ENCODE measurements at places on chromosomes 13 and 19.

DNA sequence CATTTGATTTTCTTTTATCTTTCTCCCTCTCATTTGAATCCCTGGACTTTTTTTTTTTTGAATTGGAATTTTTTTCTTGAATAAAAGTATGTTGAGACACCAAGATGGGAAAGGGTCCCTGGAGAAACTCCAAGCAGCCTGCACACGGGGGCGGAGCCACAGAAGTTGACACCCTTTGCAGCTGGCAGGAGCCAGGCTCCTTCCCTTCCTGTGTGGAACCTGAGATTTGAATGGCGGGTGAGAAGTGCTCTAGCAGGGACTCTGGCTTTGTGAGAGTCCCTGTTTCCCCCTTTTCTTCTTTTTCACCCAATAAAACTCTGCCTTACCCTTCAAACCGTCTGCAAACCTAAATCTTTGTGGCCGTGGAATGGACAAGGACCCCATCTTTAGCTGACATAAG, 1381.0 kb upstream of the MIR17HG start:
- DNase-seq = no peak

DNA sequence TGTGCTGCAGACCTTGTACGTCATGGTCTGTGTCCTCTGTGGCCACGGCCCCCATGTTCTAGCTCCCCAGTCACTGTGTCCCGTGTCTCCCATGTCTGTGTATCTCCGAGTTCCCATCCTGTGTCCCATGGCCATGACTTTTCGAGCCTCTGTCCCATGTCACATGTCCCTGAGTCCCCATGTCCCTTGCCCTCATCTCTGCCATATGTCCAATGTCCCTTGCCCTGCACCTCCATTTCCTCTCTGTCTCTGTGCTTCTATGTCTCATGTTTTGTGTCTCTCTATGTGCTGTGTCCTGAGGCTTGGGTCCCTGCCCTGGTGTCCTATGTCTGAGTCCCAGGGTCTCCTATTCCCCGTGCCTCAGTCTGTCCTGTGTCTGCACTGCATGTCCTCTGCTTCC, 2.0 kb downstream of the ATP4A start:
- no peak for DNase-seq

DNA sequence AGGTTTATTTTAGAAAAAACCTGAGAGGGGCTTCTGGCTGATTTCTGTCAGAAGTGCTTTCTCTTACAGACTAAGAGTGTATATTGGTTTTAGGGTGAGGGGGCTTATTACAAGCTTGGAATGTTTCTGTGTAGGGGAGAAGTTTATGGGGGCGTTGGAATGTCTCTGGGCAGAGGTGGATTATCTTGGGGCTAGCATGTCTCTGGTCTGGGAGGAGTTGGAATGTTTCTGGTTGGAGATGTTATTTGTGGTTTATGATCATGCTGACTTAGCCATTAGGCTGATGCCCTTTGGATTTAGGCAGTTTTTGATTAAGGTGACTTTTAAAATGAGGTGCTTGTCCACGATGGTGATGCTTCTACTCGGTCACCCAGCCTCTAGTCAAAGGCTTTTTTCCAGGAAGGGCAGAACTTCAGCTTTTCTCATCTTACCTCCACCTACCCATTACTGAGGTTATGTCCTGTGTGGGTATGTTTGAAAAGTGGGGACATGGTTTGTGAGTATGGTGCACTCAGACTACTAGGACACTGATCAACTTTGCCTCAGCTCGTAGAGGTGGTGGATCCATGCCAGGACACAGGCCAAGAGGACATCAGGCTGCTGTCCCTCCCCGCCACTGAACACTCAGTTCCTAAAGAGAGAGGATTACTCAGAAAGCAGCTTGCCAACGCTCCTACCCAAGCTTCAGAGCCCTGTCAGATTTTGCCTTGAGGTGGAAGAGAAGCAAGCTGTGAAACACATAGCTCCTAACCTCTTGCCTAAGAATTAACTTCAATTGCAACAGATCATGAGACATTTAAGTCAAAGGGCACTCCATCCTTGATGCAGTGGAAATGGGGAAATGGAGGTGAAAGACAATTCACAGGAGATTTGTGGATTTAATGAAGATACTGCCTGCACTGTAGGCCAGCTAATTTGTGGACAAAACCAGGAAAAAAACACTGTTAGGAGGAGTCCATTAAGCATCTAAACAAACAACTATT, 63.6 kb downstream of the ZNF44 start:
- DNase-seq = no peak

- DNase-seq = no peak
These were observed 6.8 kb upstream of the NAPA start for GRCh38 chr19:47521473-47522180.

- no peak for DNase-seq
These were observed 4.2 kb upstream of the SYCN start for GRCh38 chr19:39208175-39208795.

DNA sequence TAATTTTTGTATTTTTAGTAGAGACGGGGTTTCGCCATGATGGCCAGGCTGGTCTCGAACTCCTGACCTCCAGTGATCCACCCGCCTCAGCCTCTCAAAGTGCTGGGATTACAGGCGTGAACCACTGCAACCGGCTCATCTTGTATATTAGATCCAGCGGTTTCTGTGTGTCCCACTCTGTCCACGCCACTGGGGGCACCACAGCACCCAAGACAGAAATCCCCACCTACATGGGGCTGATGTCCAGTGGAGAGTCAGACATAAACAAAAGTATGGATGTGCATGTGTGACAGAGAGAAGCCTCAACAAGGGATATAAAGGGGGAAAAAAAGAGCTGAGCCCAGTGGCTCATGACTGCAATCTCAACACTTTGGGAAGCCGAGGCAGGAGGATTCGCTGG, 65.8 kb upstream of the ADGRE5 start:
- no peak for DNase-seq

- no peak for DNase-seq
These were observed 127.5 kb downstream of the RFC3 start for GRCh38 chr13:33945477-33945876.

- DNase-seq = no peak
These were observed 552.8 kb downstream of the SLITRK5 start for GRCh38 chr13:88223958-88224357.

GRCh38 chr13:44605721-44606120, 29.6 kb upstream of the TSC22D1 start:
- no peak for DNase-seq

DNA sequence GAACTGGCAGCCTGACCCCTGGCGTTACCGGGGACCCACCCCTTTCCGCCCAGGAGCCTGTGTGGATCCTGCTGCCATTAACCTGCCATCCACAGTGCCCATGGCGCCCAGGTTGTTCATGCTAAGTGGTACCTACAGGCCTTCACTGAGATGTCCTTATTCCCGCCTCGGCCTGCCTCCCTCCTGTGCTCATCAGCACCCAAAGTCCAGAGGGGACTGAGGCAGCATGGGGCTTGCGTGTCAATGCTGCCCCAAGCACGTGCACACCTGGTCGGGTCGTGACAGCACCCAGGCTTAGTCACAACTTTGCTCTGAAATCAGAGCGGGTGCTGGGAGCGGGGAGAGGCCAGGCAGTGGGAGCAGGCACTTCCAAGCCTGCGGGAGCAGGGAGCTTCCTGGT, 3.7 kb upstream of the INTS6 start:
- no peak for DNase-seq

DNA sequence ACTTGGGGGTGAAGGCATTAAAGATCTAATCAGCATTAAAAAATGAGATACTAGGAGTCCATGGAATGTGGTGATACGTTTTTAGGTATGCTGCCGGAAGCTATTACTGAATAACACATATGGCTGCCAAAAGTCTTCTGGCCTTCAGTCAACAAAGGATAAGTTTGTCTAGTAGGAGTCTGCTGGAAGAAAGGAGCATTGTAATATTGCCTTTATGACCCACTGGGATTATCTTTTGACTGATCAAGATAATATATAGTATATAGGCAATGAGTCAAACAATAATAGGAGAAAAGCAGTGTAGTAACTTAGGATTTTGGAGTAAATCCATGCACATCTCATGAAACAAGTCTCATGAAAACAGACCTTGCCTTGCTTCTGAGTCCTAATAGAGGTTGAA, 295.4 kb downstream of the SLITRK6 start:
- DNase-seq = no peak

- DNase-seq = no peak
These were observed 52.8 kb downstream of the THSD1 start for GRCh38 chr13:52353193-52353592.

DNA sequence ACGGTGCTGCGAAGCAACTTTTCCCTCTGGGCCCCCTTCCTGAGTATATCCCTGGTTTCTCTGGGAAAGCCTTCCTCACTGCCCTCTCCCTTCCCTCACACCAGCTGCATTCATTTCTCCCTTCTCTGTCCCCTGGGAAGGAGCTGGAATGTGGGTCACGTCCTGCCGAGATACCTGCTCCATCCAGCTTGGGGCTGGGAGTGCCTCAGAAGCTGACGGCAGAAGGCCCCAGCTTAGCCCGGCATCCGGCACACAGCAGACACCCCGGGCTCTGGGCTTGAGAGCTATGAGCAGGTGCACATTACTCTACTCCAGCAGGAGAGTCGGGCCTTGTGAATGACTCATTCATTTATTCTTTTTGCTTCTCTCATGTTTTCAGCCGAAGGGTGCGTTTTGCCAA, 170.6 kb downstream of the TEX29 start:
- DNase-seq = no peak

- no peak for DNase-seq
These were observed 16.3 kb upstream of the TEX29 start for GRCh38 chr13:111304041-111304544.

DNA sequence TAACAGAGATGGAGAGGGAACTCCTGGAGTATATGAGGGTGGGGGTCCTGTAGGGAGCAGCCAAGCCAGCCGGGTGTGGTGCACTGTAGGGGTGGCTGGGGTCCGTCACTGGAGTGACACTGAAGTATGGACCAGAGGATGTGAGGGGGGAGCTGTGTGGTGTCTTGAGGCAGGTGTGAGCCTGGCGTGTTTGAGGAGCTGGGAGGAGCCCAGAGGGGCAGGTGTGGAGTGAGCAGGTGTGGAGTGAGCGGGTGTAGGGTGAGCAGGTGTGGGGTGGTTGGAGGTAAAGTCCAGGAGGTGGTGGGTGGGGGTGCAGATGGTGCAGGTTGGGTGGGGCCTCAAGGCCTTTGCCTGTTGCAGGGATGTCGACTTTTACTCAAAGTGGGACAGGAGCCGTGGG, 5.9 kb downstream of the B3GNT8 start:
- DNase-seq = no peak

GRCh38 chr13:50156140-50156539, 140.9 kb downstream of the KCNRG start:
- DNase-seq = no peak

GRCh38 chr13:103437651-103438050, 371.4 kb upstream of the SLC10A2 start:
- no peak for DNase-seq

- no peak for DNase-seq
These were observed 3.1 kb upstream of the TYROBP start for GRCh38 chr19:35911173-35911572.

GRCh38 chr19:39177736-39178135, 19.0 kb upstream of the NCCRP1 start:
- no peak for DNase-seq

- DNase-seq = no peak
These were observed 6.0 kb downstream of the SMARCA4 start for GRCh38 chr19:10966809-10967208.

DNA sequence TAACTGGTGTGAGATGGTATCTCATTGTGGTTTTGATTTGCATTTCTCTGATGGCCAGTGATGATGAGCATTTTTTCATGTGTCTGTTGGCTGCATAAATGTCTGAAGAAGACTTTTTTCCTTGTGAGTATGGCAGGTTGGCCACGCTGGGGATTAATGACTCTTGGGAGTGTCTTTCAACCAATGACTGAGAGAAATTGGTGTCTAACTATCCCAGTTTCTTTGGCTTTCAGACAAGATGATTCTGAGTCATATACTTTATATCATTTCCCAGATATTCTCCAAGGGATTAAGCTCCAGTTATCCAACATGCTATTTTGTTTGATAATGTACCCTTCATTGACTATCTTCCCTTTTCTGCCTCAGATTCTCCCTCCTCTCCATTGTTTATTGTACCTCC, 35.5 kb upstream of the CSNK1A1L start:
- DNase-seq = no peak

- DNase-seq = no peak
These were observed 3.4 kb upstream of the MCF2L start for GRCh38 chr13:112965573-112966115.

GRCh38 chr19:36265856-36266374, 51.0 kb downstream of the ZNF146 start:
- no peak for DNase-seq

GRCh38 chr13:111302045-111302726, 18.3 kb upstream of the TEX29 start:
- no peak for DNase-seq

Measured in stimulated activated CD8-positive, alpha-beta memory T cell treated with anti-CD3 and anti-CD28 coated beads, Interleukin-4, amount 100 ng/mL, for 1 hour (primary cell).